ENCODE measurements at places on chromosomes 1 and 21.
A peak's percentile ranks its signal among the peaks of the same experiment; 100 is the strongest.

GRCh38 chr21:46357335-46357604, 33.3 kb downstream of the PCNT start:
- DNase-seq, result no peak

DNA sequence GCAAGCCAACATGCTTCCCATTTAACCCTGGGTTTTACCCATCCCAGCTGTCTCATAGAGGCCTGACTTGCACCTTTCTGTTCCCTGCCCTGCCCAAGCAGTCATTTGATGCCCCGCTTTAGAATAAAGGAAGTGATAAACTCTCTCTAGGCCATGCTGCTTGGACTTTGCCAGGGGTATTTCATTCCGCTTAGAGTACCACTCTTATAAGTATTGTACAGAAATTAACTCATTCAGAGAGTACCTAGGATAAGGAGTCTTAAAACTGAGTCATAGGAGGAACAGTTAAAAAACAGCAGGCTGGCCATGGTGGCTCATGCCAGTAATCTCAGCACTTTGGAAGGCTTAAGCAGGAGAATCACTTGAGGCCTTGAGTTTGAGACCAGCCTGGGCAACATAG, 21.0 kb upstream of the LYST start:
- DNase-seq, result no peak

- no peak for DNase-seq
Observed at GRCh38 chr1:213444224-213444623, 393.2 kb downstream of the RPS6KC1 start.

DNA sequence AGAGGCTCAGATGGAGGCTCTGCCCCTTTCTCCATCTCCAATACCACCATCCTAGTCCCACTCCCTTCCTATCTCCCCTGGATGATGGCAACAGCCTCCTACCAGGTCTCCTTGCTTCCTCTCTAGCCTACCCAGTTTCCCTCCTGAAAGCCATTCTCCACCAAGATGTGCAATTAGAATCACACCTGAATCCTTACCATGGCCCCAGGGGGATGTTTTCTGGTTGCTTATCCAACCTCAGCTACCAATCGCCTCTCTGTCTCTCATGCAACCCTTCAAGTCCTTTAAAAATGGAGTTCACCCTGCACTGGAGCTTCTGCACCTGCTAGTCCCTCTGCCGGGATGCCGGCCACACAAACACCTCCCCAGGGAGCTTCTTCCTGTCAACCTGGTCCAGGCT, 2.9 kb downstream of the RCAN1 start:
- no peak for DNase-seq

- no peak for DNase-seq
Observed at GRCh38 chr1:43933386-43934100, at the start of gene ARTN. Gene ARTN, plus strand, starts transcription at chr1:43933801. Its CDS starts 1,856 bp downstream, at chr1:43935657.

GRCh38 chr1:30258876-30259275, 464.5 kb downstream of the MATN1 start:
- DNase-seq, result no peak

DNA sequence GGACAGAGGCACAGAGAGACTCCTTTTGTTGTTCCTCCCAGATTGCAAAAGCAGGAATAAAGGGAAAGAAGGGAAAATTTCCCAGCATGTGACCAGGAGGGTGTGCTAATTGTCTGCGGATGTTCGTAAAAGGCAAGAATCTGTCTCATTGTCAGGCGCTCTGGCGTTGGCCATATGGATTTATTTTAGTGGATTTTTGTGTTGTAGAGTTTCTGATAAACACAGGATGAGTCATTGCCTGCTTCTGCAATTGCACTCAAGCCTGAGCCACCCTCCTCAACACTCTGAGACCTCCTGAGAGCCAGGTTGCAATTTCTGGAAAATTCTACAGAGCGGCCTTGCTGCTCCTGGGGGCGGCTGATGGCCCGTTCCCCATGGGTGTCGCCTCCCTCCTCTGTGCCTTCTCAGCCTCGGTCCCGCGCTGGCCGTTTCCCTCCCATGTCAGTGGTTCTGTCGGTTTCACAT, 227.7 kb downstream of the KAZN start:
- DNase-seq, result no peak

GRCh38 chr1:10444795-10445397, 4.9 kb upstream of the CORT start:
- DNase-seq, result no peak

- DNase-seq, result peak; percentile 3
Observed at GRCh38 chr21:41612674-41613532, 104.9 kb upstream of the TMPRSS2 start.

DNA sequence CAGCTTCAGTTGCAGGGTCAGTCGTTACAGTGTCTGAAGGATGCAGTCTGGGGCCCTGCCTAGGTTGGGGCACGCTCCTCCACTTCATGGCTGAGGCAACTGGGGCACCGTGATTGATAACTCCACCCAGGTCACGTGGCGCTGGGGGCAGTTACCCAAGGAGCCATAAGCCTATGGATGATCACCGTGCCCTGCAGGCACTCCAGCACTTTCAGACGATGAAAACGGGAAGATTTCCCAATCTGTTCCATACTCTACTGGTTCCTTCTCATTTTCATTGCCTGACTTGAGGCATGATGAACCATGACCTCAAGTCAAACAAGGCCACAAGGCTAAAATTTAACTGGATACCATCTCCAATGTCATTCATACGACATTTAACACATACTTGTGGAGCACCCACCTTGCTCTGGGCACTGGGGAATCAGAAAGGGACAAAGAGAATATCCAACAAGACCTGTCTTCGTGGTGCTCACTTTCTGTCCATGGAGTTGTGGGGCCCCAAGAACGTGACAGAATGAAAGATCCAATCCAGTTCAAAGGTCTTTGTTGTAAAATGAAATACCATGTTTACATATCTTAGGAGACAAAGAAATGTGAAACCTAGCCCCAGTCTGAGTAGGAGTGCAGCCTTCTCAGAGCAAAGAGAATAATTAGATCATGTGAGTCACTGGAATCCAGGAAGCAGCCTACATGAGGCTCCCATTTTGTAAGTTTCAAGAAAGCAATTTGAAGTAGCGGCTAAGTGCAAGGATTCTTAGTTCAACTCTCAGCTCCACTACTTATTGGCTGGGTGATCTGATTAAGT, 39.4 kb upstream of the SPOCD1 start:
- no peak for DNase-seq

- no peak for DNase-seq
Observed at GRCh38 chr1:18300376-18300775, 180.4 kb upstream of the KLHDC7A start.
